ENCODE measurements at places on chromosomes 12 and 14.

GRCh38 chr14:54669721-54670561 lies 103.0 kb downstream of the SAMD4A start:
- DNase-seq = no peak

GRCh38 chr12:8906266-8907180 lies 7.8 kb upstream of the PHC1 start:
- no peak for DNase-seq

- DNase-seq = no peak
Observed at GRCh38 chr12:54417712-54418440, 1.2 kb downstream of the ITGA5 start.

DNA sequence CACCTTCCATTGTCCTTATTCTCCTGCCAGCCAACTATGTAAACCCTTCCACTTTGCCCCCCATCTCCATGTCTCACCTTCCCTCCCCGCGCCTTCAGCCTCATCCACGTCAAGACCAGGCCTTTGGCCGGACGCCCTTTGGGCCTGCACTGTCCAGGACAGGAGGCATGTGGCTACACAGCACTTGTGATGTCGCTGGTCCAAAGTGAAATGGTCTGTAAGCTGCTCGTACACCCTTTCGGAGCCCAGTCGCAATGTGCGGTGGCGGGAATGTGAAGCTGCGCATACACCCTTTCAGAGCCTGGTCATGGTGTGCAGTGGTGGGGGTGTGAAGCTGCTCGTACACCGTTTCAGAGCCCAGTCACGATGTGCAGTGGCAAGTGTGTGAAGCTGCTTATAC lies 247.9 kb upstream of the RGS6 start:
- no peak for DNase-seq

GRCh38 chr12:12138203-12139154 lies 67.7 kb downstream of the BCL2L14 start:
- DNase-seq = no peak
